ENCODE measurements at places on chromosomes 13 and 19.

- DNase-seq, result no peak
Measured at GRCh38 chr19:35790981-35791813, 15.8 kb downstream of the ARHGAP33 start.

- no peak for DNase-seq
Measured at GRCh38 chr19:14606627-14607026, 23.7 kb downstream of the CLEC17A start.

DNA sequence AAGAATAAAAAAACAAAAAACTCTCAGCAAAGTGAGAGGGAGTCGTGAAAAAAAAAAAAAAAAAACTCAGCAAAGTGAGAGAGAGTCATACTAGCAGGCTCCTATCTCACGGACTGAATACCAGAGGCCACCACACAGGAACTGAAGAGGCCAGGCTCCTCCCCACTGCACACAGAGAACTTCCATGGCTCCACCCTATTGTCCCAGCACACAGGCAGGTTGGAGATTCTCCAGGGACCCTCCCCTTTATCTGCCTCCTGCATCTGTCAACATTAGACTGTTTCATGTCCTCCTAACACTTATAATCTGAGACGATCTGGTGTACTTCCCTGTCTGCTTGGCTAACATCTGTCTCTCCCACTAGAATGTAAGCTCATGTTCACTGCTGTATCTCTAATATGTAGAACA lies 37.0 kb upstream of the FARP1 start:
- DNase-seq, result no peak

DNA sequence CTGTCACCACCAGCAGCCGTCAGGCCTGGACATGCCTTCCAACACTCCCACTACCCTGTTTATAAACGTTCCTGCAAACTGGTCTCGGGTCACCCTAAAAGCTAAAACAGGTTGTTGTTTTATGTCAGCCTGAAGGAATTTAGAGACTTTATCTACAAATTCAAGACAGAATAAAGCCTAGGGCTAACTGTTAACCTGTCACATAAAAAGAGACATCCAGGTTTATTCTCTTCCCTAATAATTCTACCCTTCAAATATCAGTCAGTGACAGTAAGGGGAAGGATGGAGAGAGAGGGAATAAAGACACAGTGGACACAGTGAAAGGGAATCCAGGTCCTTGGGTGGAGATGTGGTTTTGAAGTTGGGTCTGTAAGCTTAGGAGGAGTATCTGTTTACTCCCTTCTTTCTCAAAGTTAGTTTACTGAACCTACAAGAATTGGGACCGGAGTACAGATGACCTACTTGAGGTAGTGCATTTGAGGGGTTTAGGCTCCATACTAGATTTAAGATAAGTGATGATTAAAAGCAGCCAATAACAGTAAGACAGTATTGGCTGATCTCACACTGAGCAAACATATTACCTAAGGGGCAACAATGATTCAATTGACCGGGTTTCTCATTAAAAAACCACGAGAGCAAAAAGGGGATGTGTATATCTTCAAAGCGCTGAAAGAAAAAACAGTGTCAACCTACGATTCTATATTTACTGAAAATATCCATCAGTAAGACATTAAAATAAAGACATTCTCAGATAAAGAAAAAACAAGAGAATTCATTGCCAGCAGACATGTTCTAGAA lies 142.7 kb downstream of the USP12 start:
- no peak for DNase-seq

DNA sequence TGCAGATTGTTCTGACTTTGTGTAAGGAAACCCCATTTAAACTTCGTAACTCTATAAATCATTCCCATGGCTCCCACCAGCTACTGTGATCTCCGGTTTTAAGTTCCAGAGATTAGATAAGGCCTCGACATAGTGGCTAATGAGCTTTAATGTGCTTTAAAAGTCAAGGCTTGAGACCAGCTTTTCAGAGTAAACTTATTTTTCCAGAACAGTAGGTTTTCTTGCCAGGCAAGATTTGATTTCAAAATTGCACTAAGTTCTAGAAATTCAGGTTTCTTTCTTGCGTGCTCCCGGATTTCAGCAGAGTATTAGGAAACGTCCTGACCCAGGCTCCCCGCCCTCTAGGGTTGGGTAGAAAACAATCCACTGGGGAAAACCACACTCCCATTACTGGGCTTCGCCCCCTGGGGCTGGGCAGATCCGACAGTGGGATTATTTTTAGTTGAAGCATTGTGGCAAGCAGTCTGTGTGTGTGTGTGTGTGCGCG lies 43.3 kb downstream of the CRYL1 start:
- DNase-seq, result no peak

GRCh38 chr19:676007-676338 lies 219 bp upstream of the FSTL3 start:
- DNase-seq, result no peak

DNA sequence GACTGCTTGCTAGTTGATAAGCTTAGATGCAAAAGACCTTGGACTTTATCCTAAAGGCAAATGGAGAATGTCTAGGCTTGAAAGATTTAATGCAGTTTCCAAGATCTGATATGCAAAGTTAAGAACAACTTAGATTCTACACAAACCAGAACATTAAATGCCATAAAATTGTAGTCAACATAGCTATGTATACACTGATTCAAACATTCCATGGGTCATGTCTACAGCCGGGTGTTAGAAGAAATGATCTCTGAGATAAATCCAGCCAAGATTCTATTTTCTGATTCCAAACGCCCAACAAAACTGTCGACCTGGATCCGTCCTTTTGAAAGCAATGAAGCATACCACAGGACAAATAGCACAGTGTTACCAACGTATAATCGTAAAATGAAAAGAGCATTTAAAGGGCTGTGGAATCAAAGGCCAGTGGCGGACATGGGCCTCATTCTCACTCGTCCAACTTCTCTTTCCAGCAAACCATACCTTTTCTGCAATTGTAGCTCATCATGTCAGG lies 52.7 kb downstream of the KCTD12 start:
- no peak for DNase-seq

DNA sequence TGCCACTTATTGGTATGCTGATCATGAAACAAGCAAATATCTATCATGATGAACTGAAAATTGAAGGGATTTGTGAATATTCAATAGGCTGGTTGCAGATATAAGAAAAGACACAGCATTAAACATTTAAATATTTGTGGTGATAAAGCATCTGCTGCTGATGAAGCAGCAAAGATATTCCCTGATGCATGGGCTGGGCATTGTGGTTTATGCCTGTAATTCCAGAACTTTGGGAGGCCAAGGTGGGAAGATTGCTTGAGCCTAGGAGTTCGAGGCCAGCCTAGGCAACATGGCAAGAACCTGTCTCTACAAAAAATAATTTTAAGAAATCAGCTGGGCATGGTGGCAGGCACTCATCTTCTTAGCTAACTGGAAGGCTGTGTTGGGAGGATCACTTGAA lies 54.5 kb downstream of the GPR180 start:
- DNase-seq, result no peak

DNA sequence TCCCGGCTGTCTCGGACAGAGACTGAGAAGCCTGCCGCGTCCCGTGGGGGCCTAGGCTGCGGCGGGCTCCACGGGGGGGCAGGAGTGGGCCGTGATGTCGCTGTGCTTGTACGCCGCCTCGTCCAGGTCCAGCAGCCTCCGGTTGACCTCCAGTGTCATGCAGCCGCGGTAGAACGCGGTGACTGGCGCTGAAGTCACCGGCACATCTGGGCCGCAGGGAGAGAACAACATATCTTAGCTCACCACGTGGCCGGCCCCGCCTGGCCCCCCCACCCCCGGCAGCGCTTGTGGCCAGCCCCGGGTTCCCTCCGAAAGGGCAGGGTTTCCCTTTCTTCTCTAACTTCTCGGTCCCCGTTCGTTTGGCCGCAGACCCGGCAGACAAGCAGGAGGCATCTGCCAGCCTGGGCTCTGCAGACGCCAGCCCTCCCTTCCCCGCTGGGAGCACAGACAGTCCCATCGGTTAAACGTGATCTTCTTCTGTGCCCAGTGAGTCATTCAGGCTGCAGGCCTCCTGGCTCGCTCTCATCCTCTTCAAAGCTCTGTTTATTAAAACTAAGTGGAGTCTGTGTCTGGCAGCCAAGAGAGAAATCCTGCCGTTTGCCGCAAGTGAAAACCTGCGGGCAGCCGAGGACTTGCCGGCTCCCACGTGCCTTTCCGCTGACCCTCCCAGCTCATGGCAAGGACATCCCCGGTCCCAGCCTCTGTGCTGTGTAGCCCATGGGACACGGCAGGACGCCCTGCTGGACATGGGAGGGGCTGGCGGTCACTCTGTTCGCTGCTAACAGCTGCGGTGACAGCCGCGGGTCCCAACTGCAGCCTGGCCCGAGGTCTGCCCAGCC lies 42.8 kb downstream of the GAS6 start:
- DNase-seq, result peak; percentile 98
